CD4-positive, alpha-beta memory T cell (primary cell): ENCODE measurements at places on chromosomes 6 and 20. TPM values are rescaled to one million over a fixed set of nuclear protein-coding genes. Genes with fewer than 3 reads are reported as not detected.

ULBP1 gene
- polyA plus RNA-seq: not detected

NKAPL gene
- not detected for polyA plus RNA-seq

WFDC12 gene
- polyA plus RNA-seq: not detected

PRPH2 gene
- 0.11 TPM for polyA plus RNA-seq

HLA-DPB1 gene
- polyA plus RNA-seq: 50.5 TPM

SALL4 gene
- not detected for polyA plus RNA-seq

DNA sequence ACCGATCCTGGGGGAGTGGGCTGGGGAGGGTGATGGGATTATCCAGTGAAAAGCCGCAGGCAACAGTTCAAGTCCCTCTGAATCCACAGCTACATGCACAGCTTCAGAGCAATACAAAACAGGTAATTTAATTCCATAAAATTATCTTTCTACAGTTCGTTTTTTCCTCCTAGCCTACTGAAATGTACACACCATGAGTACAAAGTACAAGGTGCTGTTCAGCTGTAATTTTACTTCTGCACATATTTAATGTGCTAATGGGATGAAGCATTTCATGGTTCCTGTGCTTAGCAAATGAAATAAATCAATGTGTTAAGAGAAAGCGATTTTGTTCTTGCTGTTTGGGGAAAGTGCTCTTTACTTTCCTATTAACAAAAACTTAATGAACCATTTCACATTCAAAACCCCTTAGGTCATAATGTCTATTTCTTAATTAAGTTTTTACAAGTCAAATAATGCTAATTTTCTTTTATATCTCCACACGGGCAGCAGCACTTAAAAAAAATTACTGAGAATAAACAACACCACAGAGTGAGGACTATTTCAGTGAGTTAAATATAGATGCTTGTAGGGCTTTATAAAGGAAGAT lies 71.8 kb downstream of the INSM1 start:
- no peak for DNase-seq

DNA sequence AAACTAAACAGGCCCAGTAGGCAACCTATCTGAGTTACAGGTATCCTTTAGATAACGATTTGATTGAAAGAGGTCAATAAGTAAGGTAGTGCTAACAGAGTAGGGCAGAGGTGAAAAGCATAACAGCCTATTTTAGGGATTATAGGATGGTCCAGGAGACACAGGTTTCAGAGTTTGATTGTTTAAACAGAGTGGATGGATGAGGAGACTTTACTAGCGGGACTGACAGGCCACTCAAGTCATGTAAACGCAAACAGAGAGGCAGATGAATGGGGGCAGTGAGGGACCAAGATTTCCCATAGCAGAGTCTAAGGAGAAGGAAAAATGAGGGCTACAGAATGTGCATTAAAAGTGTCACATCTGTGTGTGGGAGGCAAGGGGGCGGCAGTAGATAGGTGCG lies 4.8 kb downstream of the NEDD9 start:
- DNase-seq: no peak

- DNase-seq: no peak
Observed at GRCh38 chr6:152343735-152344360, 293.3 kb downstream of the SYNE1 start.

- no peak for DNase-seq
Observed at GRCh38 chr20:56788671-56789610, 159.8 kb downstream of the TFAP2C start.

- no peak for DNase-seq
Observed at GRCh38 chr6:34090529-34090928, 55.4 kb downstream of the GRM4 start.

- no peak for DNase-seq
Observed at GRCh38 chr6:111894272-111894671, 21.0 kb upstream of the FYN start.

DNA sequence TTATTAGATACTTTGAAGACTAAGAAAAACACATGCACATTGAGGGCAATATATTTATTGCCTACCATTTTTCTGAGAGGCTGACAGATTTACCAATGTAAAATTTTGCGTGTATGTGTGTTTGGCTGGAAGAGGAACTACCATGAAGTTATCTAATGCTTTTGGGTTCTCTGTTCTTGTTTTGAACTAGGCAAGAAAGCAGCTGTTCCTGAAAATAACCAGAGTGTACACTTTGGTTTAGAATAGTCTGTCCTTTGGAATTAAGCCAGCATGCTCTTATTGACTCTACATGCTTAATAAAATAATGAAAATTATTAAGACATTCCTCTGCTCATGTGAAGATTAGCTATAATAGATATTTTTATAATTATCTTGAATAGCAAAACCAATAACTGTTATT lies 129.2 kb downstream of the MYB start:
- no peak for DNase-seq
